ENCODE measurements at places on chromosomes 1 and 21.

GRCh38 chr1:20057886-20058420, 12.0 kb upstream of the PLA2G5 start:
- no peak for DNase-seq

DNA sequence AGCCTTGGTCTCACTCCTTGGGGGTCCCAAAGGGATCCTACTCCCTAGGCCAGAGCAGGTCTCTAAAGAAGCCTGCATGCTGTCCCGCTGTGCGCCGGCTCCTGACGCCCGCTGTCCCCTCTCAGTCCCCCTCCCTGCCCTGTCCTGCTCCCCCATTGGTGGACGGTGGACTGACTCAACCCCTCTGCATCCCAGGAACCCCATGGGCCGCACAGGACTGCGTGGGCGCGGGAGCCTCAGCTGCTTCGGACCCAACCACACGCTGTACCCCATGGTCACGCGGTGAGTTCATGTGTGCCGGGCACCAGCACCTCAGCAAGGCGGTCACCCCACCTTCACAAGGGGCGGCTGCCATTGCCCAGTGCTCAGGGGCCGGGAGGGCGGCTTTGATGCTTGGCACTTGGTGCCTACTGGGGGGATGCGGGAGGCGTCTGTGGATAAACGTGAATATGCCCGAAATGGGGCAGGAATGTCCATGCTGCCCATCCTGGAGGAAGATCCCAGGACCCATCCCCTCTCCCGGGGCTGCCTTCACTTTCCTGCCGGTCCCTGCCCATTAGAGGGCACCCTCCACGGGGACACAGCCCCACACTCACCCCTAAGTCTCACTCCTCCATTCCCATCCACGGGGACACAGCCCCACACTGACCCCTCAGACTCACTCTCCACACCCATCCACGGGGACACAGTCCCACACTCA, 20.2 kb upstream of the LRRC3 start:
- no peak for DNase-seq

- DNase-seq = no peak
Measured at GRCh38 chr1:101200513-101200912, 36.3 kb upstream of the S1PR1 start.

DNA sequence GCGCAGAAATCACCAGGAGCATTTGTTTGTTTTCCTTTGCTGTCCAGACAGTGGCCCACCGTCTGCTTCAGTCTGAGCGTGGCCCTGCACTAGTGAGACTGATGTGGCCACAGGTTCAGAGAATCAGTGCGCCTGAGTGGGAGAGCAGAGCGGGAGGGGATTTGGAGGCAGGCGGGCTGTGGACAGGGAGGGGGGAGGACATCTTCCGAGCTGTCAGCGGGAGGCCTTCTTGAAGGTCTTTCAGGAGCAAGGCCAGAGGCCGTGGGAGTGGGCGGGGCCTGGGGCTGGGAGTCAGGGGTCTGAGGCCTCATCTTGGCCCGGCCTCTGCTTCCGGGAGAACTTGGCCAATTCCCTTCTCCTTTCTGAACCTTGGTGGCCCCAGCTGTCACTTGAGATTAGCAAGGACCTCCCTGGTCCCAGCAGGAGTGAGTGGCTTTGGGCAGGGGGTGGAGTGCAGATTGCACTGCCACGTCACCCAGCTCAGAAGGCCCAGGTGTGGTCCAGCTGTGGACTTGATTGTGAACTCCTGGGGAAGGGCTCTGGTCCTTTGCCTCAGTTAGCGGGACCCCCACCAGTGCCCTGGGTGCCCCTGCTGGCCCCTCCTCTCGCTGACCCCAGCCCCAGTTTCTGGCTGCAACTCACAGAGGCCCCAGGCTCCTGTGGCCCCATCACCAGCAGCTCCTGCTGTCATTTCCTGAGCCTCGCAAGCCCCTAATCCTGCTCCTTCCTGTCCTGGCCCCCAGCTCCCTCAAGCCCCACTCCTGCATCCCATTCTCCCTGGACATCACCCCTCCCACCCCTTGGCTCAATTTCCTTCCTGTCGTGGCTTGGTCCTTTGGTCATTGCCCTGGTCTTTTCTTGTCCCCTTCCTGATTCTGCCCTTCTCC, 8.4 kb downstream of the TNFRSF1B start:
- DNase-seq = no peak

DNA sequence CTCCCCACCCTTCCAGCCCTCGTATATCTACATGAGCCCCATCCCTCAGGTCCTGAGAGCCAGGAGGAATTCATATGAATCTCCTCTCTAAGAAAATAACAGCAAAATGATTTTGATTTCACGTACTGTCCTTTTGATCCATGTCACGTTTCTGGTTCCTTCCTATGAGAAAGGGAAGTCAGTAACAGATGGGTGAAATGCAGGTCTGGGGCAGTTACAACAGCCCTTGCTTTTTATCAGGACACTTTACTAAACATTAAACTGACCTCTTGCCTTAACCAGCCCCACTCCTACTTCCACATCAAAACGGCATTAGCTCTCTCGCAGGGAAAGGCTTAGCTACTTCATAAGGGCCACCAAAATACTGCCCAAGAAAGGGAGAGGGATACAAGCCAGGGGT, 59.0 kb downstream of the SPATA46 start:
- DNase-seq = no peak

- no peak for DNase-seq
Measured at GRCh38 chr1:17799642-17800041, 44.5 kb downstream of the ACTL8 start.

DNA sequence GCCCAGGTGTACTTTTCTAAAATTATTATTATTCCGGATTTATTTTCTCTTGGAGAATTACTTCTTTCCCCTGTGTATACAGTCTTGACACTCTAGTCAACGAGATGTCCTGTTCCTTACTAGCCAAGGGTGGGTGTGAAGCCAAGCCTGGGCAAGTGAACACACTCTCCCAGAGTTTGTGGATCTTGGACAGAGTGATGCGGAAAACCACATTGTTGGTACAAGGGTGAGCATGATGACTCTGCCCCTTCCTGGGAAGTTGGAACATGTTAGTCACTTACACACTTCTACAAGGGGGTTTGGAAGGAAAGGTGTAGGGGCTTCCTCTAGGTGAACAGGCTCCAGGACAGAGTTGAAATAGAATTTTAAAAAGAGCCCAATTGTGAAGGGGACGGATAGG, 20.0 kb upstream of the RD3 start:
- no peak for DNase-seq

DNA sequence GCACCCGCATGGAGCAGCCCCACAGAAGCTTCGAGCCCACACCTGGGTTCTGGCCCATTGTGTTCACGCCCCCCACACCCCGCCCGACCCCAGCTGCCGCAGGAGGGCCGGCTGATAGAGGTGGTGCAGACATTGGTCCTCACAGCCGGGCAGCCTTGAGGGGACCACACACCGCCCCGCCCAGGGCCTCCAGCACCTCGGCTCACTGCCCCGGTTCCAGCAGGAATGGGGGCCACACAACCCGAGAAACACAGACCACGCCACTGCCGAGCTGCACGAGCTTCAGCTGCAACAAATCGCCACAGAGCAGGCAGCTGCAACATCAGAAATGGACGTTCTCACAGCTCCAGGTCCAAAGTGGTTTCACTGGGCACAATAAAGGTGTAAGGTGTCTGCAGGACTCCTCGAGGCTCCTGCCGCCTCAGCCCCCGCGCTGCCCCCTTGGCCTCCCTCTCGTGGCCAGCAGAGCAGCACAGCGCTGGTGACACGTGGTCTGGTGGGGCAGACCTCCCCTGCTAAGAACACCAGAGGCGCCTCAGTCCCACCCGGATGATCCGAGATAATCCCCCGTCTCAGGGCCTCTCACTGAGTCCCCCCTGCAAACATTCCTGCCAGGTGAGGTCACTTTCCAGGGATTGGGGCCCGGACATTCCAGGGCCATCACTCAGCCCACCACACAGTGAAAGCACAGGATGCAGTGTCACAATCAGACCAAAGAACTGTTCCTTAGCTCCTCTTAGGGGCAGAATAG, 62.3 kb upstream of the ADARB1 start:
- DNase-seq = no peak
